ENCODE measurements at places on chromosomes 4 and X. TPM values are rescaled to one million over a fixed set of nuclear protein-coding genes. Genes with fewer than 3 reads are reported as not detected.
A peak's percentile ranks its signal among the peaks of the same experiment; 100 is the strongest.

DNA sequence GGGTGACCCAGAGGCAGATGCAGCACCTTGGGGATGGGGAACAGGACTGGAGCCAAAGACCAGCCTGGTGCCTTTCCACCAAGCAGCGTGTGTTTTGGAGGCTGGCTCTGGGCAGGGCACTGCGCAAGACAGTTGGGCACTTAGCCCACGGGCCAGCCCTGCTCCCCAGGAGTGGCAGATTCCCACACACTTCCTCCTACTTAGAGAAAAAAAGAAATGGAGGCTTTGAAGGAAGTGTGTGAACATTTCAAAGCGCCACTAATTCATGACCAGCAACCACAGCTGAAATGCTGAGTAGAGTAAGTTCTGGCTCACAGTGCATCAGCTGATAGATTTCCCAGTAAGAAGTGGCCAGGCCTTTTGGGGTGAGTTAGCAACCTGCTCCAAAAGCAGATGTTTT lies 54.9 kb upstream of the LGI2 start:
- DNase-seq = no peak

GRCh38 chr4:87180767-87181166 lies 39.7 kb downstream of the KLHL8 start:
- DNase-seq = no peak

DNA sequence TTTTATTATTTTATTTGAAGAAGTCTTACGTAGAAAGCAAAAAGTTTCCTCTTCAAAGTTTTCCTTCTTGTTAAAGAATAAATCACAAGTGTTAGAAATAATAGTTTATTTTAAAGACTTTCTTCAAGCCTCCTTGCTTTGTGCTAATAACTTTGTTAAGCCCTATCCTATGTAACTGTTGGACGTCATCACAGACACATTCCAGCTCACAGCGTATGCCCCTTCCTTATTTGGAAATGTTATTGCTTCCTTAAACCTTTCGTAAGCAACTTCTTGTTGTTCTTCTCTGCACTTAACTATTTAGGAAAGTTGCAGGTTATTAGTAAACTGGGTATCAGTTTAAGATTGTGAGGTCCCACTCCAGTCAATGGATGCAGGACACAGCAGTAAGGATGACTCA lies 7.6 kb upstream of the SRD5A3 start:
- no peak for DNase-seq

GRCh38 chr4:22427675-22428074 lies 88.2 kb downstream of the ADGRA3 start:
- DNase-seq = no peak

DNA sequence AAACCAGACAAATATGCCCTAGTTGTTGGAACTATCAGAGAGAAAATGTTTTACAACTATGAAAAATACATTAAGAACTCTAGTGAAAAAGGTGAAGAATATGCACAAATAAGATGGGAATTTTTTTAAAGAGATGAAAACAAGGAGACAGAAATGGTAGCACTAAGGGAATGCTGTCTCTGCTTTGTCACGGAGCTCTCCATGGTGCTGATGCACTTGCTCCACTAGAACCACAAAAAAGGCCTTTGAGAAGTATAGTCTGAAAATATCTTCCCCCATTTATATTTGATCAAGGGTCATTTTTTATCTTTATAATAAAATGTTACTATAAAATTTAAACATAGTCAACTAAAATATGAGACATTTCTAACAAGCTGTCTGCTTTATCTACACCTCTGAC lies 1655.5 kb upstream of the AGA start:
- peak; percentile 5 for DNase-seq

DNA sequence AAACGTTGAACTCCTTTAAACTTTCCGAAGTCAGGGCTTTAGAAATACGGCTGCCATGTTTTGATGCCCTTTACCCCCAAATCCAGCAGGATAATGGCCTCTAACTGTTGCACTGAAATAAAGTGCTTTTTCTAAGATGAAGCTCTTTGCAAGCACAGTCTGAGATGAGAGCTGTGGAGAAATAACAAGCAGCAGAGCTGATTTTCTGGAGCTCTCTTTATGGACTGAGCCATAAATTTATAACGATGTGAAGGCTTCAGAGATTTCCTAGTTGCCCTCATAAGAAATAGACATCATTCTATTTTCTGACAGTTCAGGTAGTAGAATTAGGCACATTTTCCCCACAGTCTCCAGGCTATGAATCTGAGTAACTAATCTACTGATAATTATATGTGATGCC lies 567.3 kb downstream of the PDHA2 start:
- no peak for DNase-seq

DNA sequence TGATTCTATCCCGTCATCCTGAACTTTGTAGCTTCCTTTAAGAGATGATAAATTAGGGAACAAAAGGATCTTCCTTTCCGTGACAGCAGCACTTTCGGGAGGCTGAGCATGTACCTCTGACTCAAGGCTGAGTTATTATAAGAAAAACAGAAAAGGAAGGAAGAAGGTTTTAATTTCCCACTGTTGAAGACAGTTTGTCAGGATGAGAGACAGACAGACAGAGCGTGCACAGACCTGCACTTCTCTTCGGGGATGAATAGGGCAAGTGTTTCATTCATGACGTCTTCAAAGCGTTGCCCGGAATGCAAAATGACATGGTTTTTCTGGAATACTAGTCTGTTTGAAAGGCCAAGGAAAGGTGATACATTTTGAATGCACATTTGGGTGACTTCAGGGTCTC lies 405.3 kb upstream of the FAT1 start:
- DNase-seq = no peak

GRCh38 chr4:77818602-77819403 lies at the start of gene CNOT6L:
Gene CNOT6L, minus strand, starts transcription at chr4:77819368. Its CDS starts 60 bp downstream, at chr4:77819308.
- DNase-seq = peak; percentile 72

DNA sequence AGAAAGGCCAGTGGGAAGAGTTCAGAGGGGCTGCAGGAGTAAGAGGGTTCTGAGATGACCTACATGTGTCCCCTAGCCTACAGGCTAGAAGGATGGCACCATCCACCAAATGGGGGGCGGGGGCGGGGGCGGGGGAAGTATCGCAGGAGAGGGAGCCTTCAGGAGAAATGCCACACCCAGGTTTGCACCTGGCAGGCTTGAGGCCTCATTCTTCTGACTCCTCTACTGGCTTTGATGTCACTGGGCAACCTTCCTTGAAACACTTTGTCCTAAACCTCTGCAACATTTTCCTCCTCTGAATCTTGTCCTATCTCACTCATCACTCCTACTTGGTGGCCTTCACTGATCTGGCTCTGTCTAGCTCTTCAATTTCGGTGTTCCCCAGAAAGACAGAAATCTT lies 24.0 kb downstream of the CD99L2 start:
- DNase-seq = no peak

GRCh38 chr4:171472230-171472629 lies 341.0 kb upstream of the GALNTL6 start:
- no peak for DNase-seq

DNA sequence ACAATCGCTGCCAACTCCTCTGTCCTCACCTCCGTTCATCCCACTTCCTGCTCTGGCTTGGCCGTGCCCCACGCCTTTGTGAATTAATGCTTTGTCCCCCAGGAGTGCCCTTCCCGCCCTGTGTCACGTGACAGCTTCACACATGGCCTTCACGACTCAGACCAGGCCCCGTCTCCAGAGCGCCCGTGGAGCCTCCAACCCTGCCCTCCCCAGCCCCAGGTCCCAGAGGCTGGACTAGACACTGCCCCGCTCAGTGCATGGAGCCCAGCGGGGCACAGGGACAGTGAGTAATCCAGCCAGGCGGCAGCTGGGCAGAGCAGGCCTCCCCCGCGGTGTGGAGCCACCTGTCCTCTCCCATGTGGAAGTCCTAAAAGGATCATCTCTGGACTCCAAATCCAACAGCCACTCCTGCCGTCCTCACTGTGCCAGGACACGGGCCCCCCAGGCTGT lies 7.4 kb downstream of the ADRA2C start:
- DNase-seq = no peak

DNA sequence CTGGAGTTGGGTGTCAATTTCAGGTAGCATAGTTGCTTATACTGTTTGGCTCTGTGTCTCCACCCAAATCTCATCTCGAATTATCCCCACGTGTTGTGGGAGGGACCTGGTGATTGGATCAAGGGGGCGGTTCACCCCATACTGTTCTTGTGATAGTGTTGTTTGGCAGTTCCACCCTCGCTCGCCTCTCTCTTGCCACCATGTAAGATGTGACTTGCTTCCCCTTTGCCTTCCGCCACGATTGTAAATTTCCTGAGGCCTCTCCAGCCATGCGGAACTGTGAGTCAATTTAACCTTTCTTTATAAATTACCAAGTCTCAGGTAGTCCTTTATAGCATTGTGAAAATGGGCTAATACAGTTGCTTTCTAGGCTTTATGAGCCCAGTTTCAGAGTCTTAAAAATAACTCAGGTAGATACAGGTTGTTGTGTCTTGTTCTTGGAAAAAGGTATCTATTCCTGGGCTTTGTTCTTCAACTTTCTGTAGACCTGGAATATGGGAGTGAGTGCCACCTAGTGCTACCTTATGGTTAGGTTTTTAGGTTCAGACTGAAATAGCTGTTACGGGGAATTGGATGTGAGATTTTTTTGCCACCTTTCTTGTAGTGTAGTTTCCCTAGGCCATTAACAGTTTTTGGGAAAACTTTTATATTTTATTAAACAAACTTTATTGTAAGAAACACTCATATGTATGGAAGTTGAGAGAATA lies 15.6 kb downstream of the PGK1 start:
- peak; percentile 9 for DNase-seq

- DNase-seq = no peak
These were observed 477 bp downstream of the SLC35A2 start for GRCh38 chrX:48910926-48911411.

ATOH1 gene
- not detected for total RNA-seq

CRMP1 gene
- not detected for total RNA-seq

AMBN gene
- total RNA-seq = not detected

DSPP gene
- not detected for total RNA-seq
